Esophagus squamous epithelium (tissue), 5 donors: ENCODE measurements at places on chromosomes 12 and 14.

DNA sequence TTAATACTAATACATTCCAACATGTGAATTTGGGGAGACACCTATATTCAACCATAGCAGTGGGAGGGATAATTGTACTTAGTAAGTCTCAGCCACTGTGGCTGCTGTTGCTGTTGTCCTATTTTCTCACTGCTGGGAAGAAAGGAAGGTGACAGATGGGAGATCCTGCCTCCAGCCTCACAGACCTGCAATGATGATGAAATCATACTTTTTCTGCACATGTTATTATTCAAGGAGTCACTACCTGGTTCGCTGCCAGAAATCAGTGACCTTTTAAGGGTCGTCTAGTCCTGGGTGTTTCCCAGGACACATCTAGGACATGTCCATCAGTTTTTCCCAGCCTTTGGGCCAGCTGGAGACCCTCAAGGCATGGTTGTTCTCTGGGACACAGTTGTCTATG is 106.2 kb upstream of the RPH3A start:
- no peak for DNase-seq

DNA sequence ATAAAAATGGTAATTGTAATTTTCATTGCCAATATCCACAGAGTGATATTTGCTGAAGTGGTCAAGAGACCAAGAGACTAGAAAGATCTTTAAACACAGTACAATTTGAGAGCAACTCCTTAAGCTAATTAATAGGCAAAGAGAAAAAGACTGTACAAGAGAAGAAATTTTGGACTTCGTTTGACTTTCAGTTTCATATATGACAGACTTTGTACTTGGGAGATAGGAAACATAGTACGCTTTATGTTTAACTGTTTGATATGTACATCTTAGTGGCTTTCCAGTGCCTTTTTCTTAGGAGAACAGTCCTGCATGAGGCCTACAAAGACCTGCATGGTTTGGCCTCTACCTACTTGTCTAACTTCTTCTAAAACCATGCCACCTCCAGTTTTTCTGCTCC is 1118.1 kb downstream of the TRHDE start:
- no peak for DNase-seq

GRCh38 chr12:8658346-8658745 is 4.3 kb downstream of the MFAP5 start:
- no peak for DNase-seq

GRCh38 chr12:84954415-84954814 is 41.8 kb upstream of the SLC6A15 start:
- no peak for DNase-seq

DNA sequence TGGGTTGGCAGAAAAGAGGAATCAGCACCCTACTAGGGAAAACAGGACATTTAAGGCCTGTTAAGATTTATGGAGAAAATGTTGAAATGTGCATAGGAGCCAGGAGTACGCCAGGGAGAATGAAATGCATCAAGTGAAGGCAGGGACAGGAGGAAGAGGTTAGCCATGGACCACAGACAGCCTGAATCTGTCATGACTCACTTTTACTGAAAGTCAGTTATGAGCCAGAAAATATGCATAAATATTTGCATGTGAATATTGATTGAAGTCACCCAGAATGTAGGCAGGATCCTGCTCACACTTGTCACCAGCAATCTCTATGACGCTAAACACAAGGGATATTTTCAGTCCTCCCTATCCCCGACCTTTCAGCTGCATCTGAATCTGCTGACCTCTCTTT is 25.1 kb upstream of the CDK17 start:
- DNase-seq, result no peak

DNA sequence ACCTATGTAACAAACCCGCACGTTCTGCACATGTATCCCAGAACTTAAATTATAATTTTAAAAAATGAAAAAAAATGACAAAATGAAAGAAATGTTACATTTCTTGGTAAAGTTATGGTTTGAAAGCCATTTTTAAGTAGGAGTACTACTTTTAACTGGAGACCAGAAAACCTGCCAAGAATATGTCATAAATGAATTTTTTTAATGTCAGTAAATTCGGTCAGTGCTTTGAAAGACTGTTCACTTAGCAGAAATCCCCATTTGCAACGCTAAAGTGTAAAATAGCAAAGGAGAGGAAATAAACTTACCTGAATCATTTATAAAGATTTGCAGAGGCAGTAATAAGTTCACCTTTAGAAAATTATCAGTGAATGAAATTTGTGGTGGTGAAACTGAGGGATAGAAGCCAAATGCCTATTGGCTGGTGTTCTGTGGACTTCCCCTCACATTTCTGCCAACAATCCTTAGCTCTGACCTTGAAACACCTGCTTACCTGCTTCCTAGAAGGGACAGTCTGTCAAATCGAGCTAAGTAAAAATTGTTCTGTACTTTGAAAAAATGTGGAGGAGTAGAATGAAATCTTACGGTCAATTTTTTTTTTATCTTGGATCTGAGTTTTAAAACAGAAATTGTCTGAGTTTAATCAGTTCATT is 714.2 kb downstream of the SLC6A15 start:
- no peak for DNase-seq

- no peak for DNase-seq
These were observed 703 bp downstream of the TMED10 start for GRCh38 chr14:75175677-75176141.

DNA sequence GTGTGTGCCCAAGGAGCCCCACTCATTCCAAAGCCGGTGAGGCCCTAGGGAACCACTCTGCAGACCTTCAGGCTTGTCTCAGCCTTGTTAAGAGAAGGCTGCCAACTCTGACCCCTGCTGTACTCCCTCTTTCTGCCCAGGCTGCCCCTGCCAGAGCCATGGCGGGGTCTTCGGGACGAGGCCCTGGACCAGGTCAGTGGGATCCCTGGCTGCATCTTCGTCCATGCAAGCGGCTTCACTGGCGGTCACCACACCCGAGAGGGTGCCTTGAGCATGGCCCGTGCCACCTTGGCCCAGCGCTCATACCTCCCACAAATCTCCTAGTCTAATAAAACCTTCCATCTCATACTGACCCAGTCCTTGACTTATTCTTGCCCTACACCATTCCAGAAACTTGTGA is 7.3 kb downstream of the MYG1 start:
- no peak for DNase-seq
